ENCODE measurements at places on chromosomes 11 and 22.
A peak's percentile ranks its signal among the peaks of the same experiment; 100 is the strongest.

GRCh38 chr11:73229321-73229895, 11.3 kb downstream of the P2RY2 start:
- DNase-seq, result no peak

GRCh38 chr11:86160541-86161149, 83.9 kb upstream of the EED start:
- DNase-seq, result no peak

- no peak for DNase-seq
Measured at GRCh38 chr11:132872211-132872610, 660.1 kb downstream of the OPCML start.

DNA sequence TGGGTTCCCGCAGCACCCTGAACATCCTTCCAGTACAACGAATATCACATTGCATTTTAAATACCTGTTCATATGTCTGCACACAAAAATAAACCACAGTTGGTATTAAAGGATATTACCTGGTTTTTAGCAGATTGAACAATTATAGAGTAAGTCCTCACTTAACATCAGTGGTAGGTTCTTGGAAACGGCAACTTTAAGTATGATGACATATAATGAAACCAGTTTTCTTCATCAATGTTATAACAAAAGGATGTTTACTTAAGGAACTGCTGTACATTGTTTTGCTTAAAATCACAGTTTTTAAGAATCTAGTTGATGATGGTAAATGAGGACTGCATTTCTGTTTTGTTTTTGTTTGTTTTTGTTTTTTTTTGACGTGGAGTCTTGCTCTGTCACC, 28.0 kb downstream of the TRIM66 start:
- no peak for DNase-seq

- DNase-seq, result no peak
Measured at GRCh38 chr22:32389685-32390084, 22.4 kb downstream of the RTCB start.

GRCh38 chr11:64876835-64877341, 1.5 kb downstream of the EHD1 start:
- no peak for DNase-seq

DNA sequence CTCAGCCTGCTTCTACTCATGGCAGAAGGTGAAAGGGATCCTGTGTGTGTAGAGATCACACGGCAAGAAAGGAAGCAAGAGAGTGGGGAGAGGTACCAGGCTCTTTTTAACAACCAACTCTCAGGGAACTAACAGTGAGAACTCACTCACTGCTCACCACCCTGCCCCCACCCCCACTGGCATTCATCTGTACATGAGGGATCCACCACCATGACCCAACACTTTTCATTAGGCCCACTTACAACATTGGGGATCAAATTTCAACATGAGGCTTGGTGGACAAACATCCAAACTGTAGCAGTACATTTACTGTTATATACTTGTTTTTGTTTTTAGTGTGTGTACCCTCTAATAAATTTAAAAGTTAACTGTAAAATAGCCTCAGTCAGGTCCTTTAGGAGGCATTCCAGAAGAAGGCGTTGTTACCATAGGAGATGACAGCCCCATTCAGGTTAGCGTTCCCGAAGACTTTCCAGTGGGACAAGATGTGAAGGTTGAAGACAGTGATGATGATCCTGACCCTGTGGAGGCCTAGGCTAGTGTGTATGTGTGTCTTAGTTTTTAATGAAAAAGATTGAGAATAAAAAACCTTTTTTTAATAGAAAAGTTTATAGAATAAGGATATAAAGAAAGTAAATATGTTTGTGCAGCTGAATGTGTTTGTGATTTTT, 11.3 kb downstream of the CUL5 start:
- no peak for DNase-seq

- no peak for DNase-seq
Measured at GRCh38 chr11:85762226-85762625, 48.7 kb downstream of the SYTL2 start.

GRCh38 chr11:22922672-22923071, 62.4 kb upstream of the CCDC179 start:
- DNase-seq, result no peak

GRCh38 chr11:85685820-85686459, at the start of gene CCDC89:
CCDC89 (minus strand) TSS chr11:85686195; CDS start chr11:85686130, 65 bp downstream.
- DNase-seq, result no peak

GRCh38 chr11:35190804-35191348, 51.9 kb downstream of the CD44 start:
- no peak for DNase-seq

DNA sequence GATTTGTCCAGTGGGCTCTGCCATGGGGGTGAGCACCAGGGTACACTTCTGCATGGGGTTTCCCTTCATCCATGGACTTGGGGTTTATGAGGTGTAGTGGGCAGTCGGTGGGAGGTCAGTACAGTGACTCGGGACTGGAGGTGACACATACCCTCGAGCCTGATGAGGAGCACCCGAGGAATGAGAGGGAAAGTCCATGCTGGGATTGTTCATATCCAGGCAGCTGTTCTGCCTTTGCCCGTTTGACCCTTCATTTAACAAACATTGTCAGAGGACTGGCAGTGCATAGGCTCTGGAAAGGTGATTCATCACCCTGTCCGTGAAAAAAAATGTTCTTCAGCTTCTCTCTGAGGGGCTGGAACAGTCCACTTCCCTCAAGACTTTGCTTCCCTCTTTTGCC, 2.7 kb downstream of the NAV2 start:
- DNase-seq, result no peak

- no peak for DNase-seq
Measured at GRCh38 chr11:13297917-13298356, 20.3 kb downstream of the BMAL1 start.

DNA sequence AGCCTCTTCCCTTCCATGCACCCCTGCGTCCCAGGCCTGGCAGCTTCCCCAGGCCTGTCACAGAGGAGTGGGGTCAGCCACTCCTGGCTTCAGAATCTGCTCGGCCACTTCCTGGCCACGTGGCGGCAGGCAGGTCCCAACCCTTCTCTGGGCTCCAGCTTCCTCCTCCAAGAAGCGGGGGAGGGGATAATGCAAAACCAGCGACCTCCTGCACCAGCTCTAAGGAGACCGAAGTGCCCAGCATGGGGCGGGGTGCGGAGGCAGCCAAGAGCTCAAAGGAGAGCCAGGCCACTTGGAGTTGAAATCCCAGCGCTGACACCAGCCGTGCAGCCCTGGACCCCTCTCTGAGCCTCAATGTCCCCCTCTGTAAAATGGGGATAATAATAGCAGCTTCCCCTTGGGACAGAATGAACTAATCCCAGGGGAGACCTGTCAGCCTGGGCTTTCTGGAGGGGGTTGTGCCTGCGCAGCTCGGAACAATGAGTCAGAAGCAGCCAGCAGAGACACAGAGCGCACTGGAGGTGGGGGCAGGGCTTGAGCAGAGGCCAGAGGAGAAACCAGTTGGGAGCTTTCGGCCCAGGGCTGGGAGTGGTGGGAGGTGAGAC, 22.8 kb upstream of the PICK1 start:
- no peak for DNase-seq

DNA sequence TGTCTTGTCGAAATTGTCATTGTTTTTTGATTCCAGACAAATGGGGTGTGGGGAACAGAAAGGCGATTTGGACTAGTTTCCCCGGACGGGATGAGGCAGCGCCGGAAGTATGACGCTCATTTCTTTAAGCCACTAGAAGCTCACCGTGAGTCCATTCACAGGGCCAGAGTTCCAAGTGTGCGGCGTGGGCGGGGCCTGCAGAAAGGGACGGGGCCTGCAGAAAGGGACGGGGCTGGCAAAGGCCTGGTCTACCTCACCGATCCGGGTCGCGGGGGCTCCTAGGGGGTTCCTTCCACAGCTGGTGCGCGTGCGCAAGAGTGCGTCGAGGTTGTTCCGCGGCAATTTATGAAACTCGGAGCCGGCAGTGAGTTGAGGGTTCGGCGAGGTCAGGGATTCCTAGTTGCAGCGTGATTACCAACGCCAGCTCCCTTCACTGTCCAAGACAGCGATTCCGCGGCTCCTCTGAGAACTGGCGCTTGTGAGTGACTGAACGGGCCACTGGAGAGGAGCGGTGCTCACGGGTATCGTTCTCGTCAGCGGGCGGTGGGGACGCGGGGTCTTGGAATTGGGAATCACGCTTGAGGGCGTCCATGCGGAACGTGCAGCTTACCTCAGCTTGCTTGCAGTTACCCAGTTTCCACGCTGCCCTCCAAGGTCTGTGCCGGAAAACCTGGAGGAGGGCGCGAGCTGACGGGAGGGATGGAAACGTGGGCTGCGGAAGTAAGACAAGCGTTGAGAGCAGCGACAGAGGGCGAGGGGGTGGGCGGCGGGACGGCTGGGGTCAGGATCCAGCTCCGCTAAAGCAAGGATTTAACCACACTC, at the start of gene ZNF215:
ZNF215 (plus strand) TSS at position 219 of the 822 bp plus-strand sequence. CDS start 5,847 bp downstream, outside the sequence.
- DNase-seq, result peak; percentile 49

DNA sequence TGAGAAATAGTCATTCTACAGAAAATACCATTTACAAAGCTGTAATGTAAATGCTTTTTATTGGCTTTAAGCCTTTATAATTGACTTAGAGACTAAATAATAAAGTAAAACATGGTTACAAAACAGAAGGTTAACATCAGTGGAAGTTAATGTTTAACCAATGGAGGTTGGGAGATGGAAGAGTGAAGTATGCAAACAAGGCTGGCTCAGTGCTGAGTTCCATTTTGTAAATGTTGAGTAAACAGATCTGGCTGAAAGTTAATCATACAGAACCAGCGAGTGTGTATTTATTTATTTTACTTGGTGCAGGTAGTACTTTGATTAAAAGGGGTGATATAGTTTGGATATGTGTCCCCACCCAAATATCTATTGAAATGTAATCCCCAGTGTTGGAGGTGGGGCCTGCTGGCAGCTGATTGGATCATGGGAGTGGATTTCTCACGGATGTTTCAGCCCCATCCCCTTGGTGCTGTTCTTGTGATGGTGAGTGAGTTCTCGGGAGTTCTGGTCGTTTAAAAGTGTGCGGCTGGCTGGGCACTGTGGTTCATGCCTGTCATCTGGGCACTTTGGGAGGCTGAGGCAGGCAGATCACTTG, 827.4 kb downstream of the OPCML start:
- no peak for DNase-seq

DNA sequence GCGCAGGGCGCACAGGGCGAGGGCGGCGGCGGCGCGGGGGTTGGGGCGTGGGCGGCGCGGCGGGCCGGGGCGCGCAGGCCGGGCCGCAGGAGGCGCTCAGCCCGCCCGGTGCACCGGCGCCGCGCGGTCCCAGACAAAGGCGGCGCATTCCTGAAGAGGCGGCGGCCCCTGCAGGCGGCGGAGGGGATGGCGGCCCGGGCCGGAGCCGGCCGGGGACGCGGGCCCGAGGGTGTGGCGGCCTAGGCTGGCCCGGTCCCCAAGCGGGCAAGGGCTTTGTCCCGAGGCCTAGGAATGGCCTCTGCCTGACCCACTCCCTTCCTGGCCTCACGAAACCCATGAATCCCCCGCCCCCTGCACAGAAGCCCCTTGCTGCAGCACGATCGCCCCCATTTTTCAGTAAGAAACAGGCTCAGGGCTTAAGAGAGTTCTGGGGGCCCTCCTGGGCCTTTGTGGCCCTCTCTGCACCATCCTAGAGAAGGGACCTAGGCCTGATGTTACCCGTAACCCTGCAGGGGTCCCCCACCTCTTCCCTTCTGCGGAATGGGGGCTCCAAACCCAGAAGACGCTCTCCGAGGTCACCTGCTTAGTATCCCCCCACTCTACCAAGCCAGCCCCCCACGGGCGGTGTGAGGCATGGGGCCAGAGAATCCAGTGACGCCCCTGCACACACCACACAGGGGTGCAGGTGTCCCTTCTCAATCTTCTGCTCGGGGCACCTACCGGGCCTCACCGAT, at the start of gene RTN4R:
RTN4R (minus strand) TSS at position 40 of the 734 bp plus-strand sequence. CDS start 226 bp downstream, outside the sequence.
- peak; percentile 41 for DNase-seq

DNA sequence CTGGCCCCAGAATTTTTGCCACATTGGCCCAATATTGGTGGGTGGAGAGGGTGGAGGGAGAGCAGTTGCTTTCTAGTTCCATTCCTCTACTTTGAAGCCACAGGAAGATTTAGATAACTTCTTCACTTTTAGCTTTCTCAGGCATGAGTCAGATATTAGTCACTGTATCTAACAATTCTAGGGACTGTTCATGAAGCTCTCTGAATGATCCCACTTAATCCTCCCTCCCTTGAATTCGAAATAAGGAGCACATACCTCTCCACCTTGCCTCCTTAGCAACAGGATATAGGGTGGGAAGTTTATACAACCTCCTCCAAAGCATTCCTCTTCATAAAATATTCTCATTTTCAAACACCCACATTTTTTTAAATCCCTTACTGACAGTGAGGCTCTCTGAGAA, 13.5 kb downstream of the FSHB start:
- no peak for DNase-seq

- no peak for DNase-seq
Measured at GRCh38 chr11:76159303-76159937, 46.9 kb downstream of the WNT11 start.

DNA sequence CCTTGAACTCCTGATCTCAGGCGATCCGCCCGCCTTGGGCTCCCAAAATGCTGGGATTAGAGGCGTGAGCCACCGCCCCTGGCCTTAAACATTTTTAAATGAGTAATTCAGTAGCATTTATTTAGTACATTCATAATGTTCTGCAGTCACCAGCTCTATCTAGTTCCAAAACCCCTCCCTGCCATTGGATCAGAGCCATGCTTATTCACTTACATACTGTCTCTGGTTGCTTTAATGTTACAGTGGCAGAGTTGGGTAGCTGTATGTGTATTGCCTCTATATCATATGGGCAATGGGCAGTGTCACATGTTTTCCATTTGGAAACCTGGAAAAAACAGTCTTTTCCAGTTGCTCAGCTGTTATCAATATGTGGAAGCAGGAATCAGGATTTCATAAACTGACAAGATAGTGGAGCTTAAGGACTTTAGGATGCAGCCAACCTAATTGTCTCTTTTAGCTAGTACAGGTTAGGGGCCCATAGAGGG, 10.5 kb downstream of the COA4 start:
- peak; percentile 34 for DNase-seq

Data from hematopoietic multipotent progenitor cell treated with erythropoietin and hydrocortisone succinate and interleukin-3 and kit ligand, for 15 days (in vitro differentiated cells).